ENCODE measurements at places on chromosomes 11 and 22.

DNA sequence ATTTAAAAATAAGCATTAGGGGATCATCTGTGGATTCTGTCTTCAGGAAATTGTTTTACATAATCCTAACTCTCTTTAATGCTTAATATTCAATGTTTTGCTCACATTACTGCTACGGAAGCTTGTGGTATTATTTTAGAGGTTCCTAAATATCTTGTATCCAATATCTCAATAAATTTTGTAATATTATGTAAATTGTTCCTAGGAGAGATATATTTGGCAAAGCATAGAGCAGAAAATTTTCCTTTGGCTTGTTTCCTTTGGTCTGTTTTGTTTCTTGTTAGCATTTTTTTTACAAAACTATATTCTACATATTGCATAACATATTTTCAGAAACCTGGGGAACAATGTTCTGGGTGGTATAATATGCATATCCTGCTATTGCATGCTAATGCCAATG, 144.8 kb downstream of the GRIA4 start:
- no peak for DNase-seq

- DNase-seq: no peak
These were observed 21.2 kb downstream of the SUN2 start for GRCh38 chr22:38734421-38735100.

GRCh38 chr11:92696076-92696475, 273.4 kb upstream of the MTNR1B start:
- no peak for DNase-seq

DNA sequence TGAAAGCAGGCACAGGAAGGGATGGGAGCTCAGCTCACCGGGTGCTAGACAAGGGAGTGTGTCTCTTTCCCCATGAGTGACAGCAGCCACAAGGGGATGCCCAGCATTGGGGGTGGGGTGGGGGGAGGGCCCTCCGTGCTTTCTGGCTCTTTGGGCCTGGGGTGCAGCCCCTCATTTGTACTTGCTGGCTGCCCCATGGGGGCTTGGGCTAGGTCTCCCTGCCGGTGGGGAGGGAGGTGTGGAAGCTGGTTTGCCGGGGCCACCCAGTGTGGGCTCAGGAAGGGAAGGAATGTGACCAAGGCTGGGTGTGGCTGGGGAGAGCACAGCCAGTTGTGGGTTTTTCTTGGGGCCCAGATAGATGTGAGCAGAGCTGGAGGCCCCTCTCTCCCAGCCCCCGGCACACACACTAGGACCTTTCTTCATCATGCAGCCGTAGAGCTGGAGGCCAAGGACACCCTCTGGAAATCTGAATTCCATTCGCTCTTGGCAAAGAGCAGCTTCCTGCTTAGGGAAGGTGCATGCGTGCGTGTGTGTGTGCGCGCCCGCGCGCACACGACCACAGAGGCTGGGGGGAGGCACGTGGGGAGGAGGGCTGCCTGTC, 25.8 kb downstream of the KCNQ1OT1 start:
- DNase-seq: no peak

DNA sequence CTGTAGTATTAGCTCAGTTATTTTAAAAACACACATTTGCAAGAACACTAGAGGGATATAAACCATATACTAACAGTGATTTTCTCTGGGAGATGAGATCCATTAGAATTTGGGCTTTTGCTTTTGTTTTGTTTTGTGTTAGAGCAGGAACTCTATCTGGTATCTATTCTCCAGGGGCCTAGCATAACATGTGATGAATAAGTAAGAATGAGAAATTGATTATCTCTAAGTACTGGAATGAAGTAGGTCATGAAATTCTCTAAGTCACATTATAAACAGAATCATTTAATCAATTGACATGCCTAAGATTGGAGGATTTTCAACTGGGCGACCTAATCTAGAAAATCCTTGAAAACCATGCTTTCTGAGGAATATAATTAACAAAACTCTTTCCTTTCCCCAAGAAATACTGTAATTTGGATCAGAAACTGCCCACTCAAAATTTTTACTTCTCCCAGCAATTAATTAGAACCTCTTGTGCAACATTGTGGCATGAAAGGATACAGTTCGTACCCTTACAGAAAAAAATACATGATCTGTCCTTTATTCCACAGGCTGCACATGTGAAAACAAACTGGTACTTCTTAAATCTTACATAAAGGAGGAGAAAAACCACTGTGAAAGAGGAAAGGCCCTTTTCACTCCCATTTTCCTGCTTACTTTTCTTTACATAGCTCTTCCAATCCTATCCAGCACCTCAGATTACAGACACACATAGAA, 93.5 kb downstream of the MRTFA start:
- DNase-seq: no peak

DNA sequence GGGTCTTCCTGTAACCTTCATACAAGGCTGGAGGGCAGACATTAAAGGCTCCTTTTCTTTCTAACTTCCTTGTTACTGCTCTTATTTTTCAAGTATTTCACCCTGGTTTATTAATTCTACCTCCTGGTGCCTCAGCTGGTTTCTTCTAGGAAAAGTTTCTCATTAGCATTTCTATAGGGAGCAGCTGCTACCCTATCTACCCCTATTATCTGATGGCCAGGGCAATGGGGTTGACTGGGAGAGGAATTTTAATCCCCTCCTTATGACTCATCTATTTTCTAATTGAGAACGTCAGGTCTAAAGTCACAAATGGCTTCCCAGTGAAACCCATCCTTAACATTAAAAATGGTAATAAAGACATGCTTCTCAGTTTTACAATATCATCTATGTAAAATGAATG, 5.0 kb downstream of the MAP6 start:
- DNase-seq: no peak

GRCh38 chr11:15969701-15970329, 386.5 kb downstream of the SOX6 start:
- DNase-seq: no peak

DNA sequence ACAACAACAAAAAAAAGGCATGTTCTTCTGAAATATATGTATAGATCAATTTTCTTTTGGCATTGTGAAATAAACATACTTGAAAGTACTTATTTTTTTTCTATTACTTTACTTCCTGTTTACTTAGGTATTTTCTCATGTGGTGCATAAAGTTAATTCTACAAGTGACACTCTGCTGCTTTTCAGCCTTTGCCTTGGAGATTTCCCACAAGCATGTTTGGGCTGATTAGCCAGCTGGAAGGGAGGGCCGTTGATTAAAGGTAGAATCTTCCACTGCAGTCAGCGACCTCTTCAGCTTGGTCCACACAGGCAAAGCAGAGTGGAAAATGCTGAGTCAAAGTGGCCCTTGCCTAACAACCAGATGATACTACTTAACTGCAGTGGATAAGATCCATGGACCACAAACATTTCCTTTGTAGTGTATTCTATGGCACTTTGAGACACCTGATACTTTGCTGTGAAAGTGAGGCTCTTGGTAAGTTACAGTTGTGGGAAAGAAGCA, 176.0 kb downstream of the ARHGAP42 start:
- DNase-seq: no peak

DNA sequence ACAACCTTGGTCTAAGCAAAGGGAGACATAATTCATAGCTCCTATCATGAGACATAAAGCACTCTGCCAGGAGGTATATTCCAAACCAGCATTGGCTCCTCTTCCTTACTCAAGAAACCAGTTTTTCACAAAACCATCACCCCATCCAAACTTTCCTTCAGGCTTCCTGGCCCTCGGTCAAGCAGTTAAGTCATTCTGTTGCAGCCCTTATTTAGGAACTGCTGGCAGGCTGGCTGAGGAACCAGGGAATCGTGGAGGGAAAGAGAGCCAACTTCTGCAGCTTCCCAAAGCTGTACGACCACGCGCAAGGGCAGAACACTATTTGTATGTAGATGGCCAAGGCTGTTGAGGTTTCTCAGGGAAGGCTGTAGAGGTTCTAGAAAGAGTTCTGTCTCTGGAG, 680 bp downstream of the IFT46 start:
- DNase-seq: no peak

DNA sequence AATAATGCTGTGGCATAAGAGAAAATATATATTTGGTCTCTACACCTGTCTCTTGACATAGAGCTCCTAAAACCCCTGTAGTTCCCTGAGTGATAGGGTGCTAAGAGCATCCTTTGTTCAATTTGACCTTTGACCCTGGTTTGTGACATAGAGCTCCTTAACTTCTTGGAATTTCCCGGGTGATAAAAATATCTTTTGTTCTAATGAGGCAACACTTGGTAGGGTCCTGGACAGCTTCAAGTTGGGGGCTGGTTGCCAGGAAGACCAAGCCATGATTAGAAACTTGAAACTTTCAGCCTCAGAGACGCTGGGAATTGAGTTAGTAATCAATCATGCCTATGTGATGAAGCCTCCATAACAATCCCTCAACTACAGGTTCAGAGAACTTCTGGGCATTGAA, 105.4 kb downstream of the CASP12 start:
- DNase-seq: no peak

DNA sequence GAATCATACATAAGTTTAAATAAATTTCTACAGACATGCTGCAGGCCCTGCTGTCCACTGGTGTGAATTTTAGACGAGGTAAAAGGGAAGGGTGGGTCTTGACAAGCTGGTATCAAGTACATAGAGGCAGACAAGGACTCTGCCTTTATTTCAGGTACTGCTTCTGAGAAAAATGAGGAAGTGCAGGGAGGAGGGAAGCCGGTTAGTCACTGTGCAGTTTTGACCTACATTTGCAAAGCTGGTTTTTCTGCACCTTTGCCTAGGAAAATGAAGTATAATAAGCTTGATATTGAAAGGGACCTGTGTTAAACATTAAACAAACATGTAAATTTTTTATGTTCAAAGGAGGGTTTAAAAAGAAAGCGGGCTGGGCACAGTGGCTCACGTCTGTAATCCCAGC, 24.6 kb downstream of the TMEM45B start:
- DNase-seq: no peak

DNA sequence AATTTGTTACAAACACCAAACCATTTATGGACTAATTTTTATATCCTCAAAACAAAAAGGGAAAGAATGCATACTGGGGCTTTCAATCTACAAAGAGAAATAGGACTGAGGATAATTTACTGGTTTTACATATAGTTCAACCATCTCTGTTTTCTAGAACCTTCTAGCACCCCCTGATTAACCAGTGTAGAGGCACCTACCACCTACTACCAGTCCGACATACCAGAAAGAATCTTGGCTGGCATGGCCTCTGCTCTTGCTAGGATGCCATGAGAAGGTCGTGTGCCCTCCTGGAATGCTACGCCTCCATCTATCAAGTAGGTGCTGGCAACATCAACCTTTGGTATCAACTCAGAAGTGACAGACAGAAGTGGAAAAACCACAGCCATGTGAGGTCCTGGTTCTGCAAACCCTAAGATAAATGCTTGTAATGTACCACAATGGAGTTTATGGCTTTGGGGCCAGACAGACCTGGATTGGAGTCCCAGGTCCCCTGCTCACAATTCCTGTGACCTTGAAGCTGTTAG, 28.2 kb downstream of the MYH9 start:
- DNase-seq: no peak

- DNase-seq: no peak
These were observed 1019.1 kb downstream of the TBC1D22A start for GRCh38 chr22:47781427-47782111.

GRCh38 chr22:42261296-42261695, 9.2 kb downstream of the TCF20 start:
- DNase-seq: no peak

DNA sequence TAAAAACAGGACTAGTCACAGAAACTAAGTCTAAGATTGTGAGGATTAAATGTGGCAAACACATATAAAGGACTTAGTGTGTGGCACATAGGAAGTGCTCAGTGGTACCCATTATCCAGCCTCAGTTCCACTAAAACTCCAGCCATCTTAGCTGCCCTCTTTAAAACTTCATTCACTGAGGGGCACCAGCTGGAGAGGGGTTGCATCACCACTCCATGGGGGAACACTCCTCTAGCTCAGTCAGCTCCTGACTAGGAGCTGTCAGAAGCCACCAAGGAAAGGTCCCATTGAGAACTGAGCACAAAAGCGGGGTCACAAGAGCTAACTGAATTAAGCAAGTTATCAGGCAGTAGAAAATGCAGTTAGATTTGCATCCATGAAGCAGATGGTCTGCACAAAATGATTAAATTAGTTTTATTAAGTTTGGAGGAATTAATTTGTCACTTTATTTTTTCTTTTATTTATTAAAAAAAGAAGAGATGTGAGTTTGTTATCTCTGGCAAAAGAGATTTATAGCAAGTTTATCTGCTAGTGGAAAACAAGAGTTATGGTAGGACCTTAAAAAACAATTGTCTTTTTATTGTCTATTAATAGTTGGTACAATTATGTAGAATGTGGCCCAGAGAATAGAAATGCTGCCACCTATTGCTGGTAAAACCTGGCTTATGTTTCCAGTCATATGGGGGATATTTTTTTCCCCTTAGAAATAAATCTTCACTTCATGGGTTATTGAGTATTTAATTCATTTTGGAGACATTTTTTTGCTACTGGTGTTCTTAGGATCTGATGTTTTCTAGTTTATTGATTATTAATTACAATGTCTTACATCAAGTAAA, 95.7 kb downstream of the NAV2 start:
- no peak for DNase-seq

- DNase-seq: no peak
These were observed 263.3 kb upstream of the SORL1-AS1 start for GRCh38 chr11:121716060-121716459.

GRCh38 chr11:18703001-18703763, 4.6 kb downstream of the TMEM86A start:
- no peak for DNase-seq

DNA sequence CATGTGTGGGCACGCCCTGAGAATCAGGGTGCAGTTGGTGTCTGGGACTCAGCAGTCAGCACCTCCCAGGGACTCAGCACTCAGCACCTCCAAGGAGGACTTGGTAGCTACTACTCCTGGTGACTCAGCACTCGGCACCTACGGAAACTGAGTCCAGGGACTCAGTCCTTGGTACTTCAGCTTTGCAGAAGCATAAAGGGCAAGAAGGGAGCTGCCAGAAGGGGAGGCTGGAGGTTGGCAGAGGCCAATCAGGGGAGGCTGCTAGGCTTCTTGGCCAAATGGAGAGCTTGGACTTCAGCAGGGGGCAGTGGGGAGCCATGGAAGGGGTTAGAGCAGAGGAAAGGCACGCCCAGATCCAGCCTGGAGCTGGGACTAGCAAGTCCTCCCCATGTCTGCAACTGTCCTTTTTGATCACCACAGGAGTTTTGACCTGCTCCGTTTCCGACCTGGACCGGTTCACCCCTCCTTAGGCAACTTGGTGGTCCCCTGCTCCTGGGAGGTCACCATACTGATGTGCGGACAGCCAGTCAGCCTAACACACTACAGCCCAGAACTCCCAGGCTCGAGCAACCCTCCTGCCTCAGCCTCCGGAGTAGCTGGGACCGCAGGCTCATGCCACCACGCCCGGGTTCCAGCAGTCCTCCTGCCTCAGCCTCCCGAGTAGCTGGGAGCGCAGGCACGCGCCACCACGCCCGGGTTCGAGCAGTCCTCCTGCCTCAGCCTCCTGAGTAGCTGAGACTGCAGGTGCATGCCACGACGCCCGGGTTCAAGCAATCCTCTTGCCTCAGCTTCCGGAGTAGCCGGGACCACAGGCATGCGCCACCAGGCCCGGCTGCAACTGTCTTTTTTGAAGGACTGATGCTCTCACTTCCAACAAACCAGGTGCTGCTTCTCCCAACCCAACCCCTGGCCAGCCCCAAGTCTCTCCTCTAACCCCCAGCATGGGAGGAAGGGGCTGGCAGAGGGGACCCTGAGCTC, 1.5 kb downstream of the ANO9 start:
- no peak for DNase-seq

Data from right kidney (tissue), 9 donors.